ENCODE measurements at places on chromosomes 6 and 20.
A peak's percentile ranks its signal among the peaks of the same experiment; 100 is the strongest.

DNA sequence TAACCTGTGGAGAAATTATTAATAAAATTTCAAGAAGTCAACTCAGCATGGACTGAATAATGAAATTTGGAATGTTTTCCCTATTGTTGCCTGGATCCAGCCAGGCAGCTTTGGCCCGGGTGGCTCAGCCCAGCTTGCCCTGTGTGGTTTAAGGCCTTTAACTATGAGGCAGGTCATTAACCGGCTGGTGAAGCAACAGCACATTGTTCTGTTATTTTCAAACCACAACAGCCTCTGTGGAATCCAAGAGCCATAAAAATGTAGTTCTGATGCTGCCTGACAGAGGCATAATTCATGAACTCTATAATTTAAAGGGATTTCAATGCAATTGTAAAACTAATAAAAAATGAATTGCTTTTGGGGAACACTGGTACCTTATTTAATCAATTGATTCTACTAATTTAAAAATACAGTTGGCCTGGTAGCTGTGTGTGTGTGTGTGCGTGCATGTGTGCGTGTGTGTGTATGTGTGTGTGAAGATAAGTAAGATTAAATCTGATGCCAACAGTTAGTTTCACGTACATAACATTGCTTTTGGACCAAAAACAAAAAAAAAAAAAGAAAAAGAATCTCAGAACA lies 117.7 kb downstream of the RPS12 start:
- DNase-seq, result no peak

GRCh38 chr20:44979090-44979621 lies 12.8 kb downstream of the STK4 start:
- DNase-seq, result peak; percentile 67

GRCh38 chr20:10423735-10424134 lies 10.3 kb downstream of the MKKS start:
- DNase-seq, result no peak

- DNase-seq, result no peak
These were observed 34.9 kb upstream of the GTSF1L start for GRCh38 chr20:43761386-43762340.

DNA sequence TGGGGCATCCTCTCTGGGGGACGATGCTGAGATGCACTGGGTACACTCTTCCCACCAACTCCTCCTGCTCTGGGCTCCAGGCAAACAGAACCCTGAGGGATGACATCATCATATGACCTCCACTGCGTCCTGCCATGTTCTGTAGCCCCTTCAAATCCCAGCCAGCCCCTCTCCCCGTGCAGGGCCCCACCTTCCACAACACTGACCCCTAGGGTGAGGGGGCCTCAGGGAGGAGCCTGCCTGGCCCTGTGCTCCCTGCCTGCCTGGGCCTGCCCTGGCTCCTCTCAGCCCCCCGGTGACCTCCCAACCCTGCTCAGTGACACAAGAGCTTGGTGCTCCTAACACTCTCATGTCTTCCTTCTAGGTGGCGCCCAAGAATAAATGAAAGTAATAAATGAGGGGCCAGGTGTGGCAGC lies 9.6 kb upstream of the SPDEF start:
- DNase-seq, result no peak

- DNase-seq, result no peak
These were observed 42.1 kb upstream of the ZNF184 start for GRCh38 chr6:27514906-27515495.

GRCh38 chr6:153842491-153842890 lies 196.5 kb upstream of the OPRM1 start:
- DNase-seq, result no peak

All from activated T-helper 1 cell treated with anti-CD3 and anti-CD28 coated beads, Interleukin-12 subunit alpha, Interleukin-12 subunit beta, Interleukin-2, Interleukin-4 antibody, amounts not matched to agents 30 ng/mL and 10 ng/mL and 1 ng/mL, durations not matched to agents 14 hours and 24 hours and 36 hours (primary cell).